ENCODE measurements at places on chromosomes 5 and 9.

GRCh38 chr5:41747708-41748107, 122.5 kb downstream of the OXCT1 start:
- DNase-seq = no peak

DNA sequence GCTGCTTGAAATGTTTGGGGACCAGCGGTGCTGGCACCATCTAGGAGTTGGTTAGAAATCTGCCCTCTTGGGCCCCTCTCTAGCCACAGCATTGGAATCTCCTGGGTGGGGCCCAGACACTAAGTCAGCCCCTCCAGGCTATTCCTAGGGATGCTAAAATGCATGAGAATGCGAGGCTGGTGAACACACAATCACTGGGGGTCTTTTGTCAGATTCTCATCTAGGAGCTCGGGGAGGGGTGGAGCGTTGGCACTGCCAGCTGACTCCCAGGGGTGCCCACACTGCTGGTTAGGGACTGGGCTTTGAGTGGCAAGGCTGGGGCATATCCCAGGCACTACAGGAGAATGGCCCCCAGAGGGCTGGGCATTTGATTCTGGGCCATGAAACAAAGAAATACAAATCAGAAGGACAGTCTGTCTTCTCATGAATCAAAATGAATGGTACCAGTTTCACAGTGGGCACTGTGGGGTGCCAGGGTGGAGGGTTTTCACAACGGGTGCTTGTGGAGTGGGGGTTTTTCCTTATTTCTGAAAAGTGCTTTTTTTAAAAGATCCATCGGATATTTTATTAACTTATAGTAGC, 127.8 kb upstream of the RAPGEF1 start:
- no peak for DNase-seq

DNA sequence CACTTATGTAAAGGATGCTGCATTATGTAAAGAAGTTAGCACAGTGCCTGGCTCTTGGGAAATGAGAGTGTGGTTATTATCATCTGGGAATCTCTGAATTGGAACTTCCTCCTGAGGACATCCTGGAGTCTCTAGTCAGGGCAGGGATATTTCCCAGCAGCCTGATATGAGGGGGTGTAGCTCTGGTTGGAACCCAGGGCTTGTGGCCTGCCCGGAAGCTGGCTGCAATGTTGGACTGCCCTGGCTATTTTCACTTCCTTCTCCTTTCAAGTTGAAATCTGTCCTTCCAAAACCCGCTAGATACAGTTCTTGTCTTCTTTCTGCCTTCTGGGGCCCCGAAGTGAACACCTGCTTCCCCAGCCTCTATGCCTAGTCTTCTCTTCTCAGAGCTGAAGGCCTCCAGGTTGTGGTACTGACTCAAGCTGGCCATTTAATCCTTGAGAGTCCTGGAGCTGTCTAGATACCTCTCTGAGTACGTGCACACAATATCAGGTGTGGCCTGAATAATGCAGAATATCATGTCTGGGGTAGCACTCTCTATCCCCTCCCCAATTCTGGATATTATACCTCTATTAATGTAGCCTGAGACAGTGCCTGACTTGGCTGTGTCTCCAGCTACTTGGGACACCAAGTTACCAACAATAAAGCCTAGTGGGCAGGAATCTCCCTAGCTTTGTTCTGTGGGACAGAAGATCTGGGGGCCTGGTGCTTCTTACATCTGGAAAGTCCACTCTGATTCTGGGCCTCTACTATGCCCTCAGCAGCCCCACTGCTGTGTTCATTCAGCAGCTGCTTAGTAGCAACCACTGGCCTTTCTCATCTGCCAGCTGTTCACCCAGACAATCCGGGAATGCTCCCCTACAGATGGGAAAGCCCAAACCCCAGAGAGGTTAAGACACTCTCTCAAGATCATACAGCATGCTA, 45.0 kb downstream of the SLC6A7 start:
- DNase-seq = no peak

- peak; percentile 6 for DNase-seq
These were observed 1855.5 kb downstream of the MAT2B start for GRCh38 chr5:165360784-165361542.

- no peak for DNase-seq
These were observed 8.7 kb downstream of the APTX start for GRCh38 chr9:32992595-32993238.

GRCh38 chr5:110323357-110323756, 403.1 kb downstream of the TMEM232 start:
- no peak for DNase-seq

DNA sequence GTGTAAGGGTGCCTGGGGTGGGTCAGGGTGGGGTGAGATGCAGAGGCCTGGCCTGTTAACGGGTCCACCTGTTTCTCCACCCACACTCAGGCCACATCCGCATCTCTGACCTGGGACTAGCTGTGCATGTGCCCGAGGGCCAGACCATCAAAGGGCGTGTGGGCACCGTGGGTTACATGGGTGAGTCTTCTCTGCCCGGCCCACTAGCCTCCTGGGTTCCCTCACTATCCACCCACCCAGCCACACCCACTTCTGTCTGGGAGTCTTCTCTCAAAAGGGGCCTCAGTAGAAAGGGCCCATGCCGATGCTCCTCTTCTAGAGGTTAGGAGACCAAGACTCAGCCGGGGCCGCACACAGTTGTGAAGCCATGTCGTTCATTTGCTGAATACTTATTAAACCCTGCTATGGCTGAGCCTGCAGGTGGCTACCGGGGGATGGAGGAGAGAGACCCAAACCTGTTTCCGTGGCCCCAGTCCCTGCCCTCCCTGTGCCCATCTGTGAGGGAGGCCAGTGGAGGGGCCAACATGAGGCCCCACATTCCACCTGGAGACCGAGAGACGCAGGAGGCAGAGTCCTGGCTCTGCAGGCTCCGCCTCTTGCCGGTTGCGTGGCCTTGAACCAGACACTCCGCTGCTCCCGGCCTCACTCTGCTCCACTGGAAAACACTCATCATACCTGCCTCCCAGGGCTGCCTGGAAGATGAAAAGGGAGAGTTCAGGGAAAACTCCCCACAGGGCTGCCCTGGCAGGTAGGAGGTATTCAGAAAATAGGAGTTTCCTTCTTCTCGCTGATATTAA, 8.7 kb downstream of the GRK6 start:
- no peak for DNase-seq

- no peak for DNase-seq
These were observed 56.1 kb upstream of the IFNK start for GRCh38 chr9:27468000-27468399.

- peak; percentile 58 for DNase-seq
These were observed 227.0 kb downstream of the ELAVL2 start for GRCh38 chr9:23598994-23599393.

DNA sequence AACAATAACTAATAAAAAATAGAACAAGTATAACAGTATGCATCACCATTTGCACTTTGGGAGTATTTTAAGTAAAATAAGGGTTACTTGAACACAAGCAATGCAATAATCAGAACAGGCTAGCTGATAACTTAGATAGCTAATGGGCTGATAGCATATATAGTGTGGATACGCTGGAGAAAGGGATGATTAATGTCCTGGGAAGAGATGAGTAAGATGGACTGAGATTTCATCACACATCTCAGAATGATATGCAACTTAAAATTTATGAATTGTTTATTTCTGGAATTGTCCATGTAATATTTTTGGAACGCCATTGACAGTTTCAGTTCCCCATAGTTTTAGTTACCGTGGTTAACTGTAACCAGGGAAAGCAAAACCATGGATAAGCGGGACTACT, 173.6 kb downstream of the ISL1 start:
- DNase-seq = no peak

GRCh38 chr5:171122372-171122771, 186.7 kb upstream of the TLX3 start:
- DNase-seq = no peak

GRCh38 chr5:71481441-71481840, 26.0 kb downstream of the BDP1 start:
- no peak for DNase-seq

- no peak for DNase-seq
These were observed 4.8 kb upstream of the TMEM171 start for GRCh38 chr5:73115399-73116051.

DNA sequence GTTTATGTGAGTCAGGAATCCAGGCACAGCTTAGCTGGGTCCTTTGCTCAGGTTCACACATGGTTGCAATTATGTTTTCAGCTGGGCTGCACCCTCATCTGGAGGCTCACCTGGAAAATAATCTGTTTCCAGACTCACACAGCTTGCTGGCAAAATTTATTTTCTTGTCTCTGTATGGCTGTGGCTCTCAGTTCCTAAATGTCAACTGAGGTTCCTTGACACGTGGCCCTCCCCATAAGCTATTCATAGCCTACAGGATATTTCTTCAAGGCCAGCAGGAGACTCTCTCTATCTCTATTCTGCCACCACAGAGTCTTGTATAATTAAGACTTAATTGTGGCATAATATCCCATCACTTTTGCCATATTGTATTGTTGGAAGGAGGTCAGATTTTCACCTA, 732.0 kb downstream of the CDH18 start:
- DNase-seq = no peak

GRCh38 chr5:141155540-141156374, 5.9 kb downstream of the PCDHB6 start:
- DNase-seq = peak; percentile 1

DNA sequence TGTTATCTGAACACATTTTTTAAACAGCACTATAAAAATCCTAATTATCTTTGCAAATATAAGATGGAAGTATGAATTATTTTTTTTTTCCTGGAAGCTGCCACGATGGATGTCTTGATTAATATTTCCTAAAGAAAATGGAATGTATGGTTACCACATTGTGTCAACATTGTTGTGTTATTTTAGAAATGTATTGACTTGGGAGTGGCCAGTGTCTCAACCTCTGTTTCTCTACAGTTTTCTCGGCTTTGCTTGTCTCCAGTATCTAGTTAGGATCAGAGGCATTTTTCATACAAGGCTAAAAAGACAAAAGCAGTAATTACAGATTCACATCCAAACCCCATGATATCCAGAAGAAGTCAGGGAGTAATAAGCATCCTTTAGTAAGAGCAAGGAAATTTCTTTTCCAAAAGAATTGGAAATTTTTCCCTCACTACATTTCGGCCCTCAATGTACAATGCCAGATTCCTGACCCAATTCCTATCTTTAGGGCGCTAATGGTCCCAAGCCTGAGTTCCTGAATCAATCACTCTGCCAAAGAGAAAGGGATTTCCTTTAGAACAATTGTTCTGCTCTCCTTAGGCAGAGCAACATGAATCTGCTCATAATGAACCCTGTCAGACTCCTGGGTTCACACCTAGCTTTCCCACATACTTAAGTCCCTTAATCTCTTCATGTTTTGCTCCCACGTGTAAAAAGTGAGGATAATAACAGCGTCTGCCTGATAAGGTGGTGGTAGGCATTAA, 111.7 kb downstream of the EDIL3 start:
- no peak for DNase-seq

- DNase-seq = no peak
These were observed 53.8 kb downstream of the HRH2 start for GRCh38 chr5:175711472-175712312.

DNA sequence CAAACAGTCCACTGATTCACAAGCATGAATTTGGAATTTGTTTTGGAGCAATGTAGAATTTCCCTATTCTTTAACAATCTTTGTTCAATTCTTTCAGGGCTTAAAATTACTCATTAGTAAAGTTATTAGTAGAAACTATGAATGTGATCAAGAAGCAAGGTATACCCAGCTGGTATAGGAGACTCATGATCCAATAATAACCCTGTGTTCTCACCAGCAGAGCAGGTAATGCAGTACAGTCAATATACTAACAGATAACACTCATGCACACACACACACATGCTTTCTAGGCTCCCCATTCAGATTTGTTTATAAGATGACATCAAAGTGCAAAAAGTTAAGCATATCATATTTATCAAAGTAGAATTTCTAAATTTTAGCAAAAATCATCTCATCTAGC, 445.2 kb downstream of the ELAVL2 start:
- DNase-seq = no peak

GRCh38 chr5:107743373-107744000, 72.8 kb upstream of the EFNA5 start:
- DNase-seq = no peak

- DNase-seq = no peak
These were observed 28.7 kb upstream of the IFNE start for GRCh38 chr9:21510806-21511205.

DNA sequence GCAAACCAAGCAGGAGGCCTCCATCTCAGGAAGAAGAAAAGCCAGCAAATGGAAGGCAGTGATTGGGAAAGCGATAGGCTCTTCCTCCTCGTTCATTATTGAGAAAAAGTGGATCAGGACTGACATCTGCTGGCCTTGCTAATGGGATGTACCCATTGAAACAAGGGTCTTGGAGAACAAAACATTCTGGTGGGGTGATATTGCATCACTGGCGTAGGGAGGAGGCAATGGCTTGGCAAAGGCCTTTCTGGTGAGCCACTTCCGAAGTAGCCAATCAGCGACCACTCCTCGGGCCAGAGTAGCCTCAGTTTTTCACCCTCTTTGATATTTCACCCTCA, 86.7 kb upstream of the NFIB start:
- DNase-seq = peak; percentile 23

DNA sequence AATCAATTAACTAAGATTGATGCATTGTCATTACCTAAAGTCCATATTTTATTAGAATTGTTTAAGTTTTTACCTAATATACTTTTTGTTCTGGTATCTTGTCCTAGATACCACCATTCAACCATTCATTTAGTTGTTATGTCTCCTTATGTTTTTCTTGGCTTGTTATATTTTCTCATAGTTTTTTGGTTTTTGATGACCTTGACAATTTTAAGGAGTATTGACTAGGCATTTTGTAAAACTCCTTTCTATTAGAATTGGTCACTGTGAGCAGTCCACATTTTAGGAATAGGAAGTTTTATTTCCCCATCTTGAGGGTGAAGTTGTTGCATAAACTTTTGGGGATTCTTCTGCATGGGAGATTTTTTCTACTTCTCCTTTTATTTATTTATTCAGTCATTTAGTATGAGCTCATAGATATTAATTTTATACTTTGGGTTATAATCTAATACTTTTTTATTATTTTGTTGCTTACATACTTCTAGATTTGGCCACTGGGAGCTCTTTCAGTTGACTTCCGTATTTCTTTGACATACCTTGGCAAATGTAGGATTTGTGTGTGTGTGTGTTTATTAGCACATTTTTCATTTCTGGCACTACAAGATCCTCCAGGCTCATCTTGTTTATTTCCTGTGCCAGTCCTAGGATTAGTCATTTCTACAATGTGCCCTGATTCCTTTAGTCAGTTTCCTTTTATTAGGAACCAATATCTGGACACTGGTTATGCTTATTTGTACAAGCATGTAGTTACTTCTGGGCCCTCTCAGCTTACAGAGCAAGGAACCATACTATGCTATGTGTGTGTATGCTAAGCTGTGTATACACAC, 134.9 kb upstream of the CDKN2B start:
- DNase-seq = no peak

DNA sequence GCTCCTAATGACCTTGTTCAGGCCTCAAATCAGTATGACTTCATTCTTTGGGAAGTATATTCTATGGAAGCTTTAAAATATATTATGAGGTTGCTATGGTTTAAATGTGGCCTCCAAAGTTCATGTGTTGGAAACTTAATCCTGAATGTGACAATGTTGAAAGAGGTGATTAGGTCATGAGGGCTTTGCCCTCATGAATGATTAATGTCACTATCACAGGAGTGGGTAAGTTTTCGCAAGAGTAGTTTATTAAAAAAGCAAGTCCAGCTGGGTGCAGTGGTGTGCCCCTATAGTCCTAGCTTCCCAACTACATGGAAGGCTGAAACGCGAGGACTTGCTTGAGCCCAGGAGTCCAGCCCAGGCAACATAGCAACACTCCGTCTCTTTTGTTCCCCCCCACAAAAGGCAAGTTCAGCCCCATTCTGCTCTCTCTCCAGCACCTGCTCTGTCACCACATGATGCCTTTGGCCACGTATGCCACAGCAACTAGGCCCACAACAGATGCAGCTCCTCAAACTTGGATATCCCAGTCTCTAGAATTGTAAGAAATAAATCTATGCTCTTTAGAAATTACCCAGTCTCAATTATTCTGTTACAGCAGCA, 105.3 kb downstream of the SIL1 start:
- DNase-seq = no peak
